Stimulated activated CD8-positive, alpha-beta memory T cell treated with anti-CD3 and anti-CD28 coated beads, Interleukin-4, amount 100 ng/mL, for 4 hours (primary cell): ENCODE measurements at places on chromosomes 1 and 21.
A peak's percentile ranks its signal among the peaks of the same experiment; 100 is the strongest.

DNA sequence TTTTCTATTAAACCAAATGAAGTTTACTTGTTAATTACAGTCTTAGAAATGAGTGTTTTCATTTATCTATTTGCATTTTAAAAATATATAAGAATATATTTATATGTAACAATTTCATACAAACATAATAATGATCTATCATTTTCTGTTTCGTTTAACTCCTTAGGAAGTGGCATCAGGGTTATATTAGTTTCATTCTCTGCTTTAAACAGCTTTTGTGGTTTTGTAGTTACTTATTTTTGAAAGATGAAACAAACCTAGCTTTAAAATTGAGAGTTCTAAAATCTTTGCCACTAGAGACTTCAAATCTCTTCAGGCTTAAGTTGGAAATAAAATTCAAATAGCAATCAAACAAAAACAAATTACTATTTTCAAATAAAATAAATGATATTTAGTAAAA, 2110.6 kb downstream of the MRPL39 start:
- DNase-seq: no peak

- no peak for DNase-seq
These were observed 797 bp upstream of the RSPH1 start for GRCh38 chr21:42496839-42497202.

DNA sequence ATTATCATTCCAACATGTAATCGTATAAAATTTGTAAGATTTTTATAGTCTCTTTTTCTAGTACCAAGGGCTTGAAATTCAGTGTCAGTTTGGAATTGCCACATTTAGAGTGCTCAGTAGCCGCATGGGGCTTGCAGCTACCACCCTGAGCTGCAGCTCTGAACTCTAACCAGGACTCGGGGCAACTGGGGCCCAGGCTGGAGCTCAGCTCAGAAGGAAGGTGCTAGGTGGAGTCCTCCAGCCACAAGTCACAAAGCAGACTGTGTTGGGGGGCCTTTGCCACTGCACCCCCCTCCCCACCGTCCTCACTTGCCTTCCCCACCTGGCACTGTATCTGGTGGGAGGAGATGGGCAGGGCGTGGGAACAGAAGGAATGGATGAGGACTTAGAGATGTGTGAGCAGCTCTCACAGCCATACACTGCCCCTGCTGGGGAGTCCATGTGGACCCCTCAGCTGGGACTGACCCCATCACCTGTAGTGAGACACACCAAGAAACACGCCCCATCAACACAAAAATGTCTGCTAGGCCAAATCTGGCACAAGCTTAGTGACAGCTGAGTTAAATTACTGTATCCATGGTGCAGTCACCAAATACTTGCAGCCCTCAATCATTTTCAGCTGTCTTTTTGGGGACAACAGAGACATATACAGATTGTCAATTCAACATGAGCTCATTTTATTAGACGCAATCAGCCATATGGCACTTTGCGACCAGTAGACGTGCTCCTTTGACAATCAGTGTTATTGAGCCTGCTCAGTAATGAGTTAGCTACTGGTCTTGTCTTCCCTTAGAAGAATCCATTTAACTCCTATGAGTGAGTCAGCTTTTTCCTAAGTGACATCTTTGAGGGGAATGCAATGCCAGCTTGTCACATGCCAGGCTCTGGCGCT, 241.7 kb upstream of the RAB4A start:
- no peak for DNase-seq

GRCh38 chr1:64579767-64580166, 109.8 kb downstream of the CACHD1 start:
- no peak for DNase-seq

DNA sequence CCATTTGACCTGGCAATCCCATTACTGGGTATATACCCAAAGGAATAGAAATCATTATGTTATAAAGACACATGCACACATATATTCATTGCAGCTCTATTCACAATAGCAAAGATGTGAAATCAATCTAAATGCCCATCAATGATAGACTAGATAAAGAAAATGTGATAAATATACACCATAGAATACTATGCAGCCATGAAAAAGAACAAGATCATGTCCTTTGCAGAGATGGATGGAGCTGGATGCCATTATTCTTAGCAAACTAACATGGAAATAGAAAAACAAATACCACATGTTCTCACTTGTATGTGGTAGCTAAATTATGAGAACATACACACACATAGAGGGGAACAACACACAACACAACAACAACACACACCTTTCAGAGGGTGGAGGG, 248.5 kb downstream of the PCP4 start:
- DNase-seq: no peak

GRCh38 chr1:175400766-175401165, 208.2 kb upstream of the KIAA0040 start:
- no peak for DNase-seq

DNA sequence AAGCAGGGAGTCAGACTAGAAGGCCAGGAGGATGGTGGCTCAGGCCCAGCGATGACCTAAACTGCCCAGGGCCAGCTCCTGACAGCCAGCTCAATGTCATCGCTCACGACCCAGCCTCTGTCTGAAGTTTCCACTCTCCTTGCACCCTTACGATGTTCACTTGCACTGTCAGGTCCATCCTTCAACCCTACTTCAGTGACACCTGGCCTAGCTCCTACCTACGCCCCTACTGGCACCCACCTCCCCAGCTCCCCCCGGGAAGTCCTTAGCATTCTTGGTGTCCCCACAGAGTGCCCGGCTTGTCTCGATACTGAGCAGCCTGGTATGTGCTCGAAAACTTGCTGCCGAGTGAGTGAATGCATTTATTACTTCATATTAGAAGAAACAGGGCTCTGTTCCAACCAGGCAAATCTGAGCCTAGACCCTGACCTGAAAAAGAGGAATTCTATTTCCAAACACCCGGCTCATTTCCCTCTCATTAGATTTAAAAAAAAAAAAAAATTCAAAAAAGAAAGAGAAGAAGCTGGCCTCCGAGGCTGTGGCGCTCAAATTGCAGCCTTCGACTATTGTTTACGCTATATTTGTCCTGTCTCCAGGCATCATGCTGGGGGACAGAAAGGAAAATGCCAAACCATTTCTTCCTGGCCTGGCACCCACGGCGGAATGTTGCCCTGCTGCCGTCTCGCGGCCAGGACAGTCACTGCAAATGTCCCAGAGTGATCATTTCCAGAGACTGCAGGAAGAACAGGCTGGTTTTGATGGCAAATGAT, 29.8 kb upstream of the LRRC38 start:
- DNase-seq: no peak

GRCh38 chr1:119000371-119001180, 12.4 kb upstream of the TBX15 start:
- DNase-seq: no peak

- no peak for DNase-seq
These were observed at the start of gene SLC16A4 for GRCh38 chr1:110390692-110391245. SLC16A4 (minus strand) TSS chr1:110391026; CDS start chr1:110389323, 1,703 bp downstream.

DNA sequence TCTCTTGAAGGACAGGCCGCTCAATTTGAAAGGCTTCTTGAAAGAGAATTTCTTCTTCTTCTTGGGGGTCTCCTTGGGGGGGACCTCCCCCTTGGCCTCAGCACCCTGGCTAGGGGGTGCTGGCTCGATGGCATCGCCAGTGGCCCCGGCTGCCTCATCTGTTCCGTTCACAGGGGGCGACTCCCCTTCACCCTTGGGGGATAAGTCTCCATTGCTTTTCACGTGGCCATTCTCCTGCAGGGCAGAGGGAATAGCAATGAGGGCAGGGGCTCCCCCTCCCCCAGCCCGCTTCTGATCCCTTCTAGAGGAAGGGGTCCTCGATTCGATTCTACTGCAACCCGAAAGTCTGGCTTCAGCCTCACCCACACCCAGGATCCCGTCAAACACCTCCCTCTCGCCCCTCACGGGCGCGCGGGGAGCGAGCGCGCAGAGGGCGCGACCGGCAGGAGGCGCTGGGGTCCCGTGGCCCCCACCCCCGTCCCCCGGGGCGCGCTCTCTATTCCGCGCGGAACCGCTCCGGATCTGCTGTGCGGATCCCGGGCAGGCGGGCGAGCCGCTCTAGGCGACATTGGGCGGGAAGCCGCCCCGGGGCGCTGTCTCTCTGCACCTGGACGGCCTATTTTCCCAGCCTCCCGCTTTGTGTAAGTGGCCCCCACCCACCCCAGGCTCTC, 1.0 kb downstream of the MARCKSL1 start:
- DNase-seq: peak; percentile 47

GRCh38 chr1:243950166-243950565, 100.1 kb upstream of the AKT3 start:
- DNase-seq: no peak

DNA sequence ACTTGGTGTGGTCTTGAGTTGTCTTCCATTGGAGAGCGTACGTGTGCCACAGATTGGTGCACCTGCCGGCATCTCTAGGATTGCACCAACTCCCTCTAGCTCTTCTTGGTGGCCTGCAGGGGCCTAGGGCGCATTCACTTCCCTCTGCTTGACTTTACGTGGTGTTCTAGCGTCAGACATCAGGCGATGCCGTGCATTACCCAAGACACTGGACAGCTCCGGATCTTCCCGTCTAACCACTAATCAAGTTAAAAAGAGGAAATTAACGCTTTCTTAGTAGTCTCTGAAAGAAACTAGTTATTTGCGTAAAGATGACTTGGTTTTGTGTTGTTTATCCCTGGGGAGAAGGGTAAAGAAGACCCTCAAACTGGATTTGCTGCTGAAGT, 510 bp upstream of the IL10RB start:
- DNase-seq: no peak

GRCh38 chr1:78255383-78255782, 209.6 kb downstream of the GIPC2 start:
- no peak for DNase-seq

DNA sequence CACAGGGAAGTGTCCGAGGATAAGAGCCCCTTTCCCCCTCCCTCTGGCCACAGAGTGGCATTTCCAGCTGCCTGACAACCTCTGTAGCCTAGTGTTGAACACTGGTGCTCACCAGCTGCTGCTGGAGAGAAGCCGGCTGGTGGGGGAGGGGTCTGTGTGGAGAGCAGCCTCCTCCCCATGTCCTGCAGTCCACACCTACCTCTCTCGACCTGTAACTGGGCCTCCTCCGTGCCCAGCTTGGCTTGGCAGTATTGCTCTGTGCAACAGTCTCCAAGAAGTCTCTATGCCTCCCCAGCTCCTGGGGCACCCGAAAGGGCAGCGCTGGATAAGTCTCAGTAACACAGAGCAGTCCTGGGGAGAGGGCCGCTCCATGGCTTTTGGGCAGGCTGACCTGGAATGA, 17.0 kb downstream of the PAPPA2 start:
- no peak for DNase-seq

- no peak for DNase-seq
These were observed 159.6 kb downstream of the NFIA start for GRCh38 chr1:61241973-61242381.
